RPMI7951 (cell line): ENCODE measurements at places on chromosomes 7 and 10. TPM values are rescaled to one million over a fixed set of nuclear protein-coding genes. Genes with fewer than 3 reads are reported as not detected.

DNA sequence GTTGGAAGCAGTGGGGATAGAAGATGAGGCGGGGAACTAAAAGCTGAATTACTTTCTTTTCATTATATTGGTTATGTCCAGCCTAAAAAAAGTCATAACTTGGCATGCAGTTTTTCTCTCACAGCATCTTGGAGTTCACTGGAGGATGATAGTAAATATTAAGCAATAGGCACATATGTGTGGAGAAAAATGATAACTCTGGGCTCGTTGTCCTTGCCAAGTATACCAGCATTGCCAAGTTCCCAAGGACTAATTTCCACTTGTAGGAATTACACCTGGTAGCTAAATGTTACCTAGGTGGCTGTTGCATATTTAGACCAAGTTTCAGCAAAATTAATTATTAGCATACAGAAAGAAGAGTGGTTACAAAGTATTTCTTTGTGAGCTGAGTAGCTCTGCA lies 1007.6 kb downstream of the ANKRD7 start:
- no peak for DNase-seq

GRCh38 chr7:150363872-150364271 lies 4.8 kb upstream of the REPIN1 start:
- DNase-seq: no peak

- no peak for DNase-seq
Observed at GRCh38 chr7:94178230-94178629, 174.1 kb upstream of the BET1 start.

GRCh38 chr10:3647074-3647473 lies 137.9 kb downstream of the KLF6 start:
- no peak for DNase-seq

- no peak for DNase-seq
Observed at GRCh38 chr7:101764221-101764620, 53.2 kb upstream of the CUX1 start.

GRCh38 chr7:103539875-103540274 lies 93.9 kb upstream of the SLC26A5 start:
- no peak for DNase-seq

DNA sequence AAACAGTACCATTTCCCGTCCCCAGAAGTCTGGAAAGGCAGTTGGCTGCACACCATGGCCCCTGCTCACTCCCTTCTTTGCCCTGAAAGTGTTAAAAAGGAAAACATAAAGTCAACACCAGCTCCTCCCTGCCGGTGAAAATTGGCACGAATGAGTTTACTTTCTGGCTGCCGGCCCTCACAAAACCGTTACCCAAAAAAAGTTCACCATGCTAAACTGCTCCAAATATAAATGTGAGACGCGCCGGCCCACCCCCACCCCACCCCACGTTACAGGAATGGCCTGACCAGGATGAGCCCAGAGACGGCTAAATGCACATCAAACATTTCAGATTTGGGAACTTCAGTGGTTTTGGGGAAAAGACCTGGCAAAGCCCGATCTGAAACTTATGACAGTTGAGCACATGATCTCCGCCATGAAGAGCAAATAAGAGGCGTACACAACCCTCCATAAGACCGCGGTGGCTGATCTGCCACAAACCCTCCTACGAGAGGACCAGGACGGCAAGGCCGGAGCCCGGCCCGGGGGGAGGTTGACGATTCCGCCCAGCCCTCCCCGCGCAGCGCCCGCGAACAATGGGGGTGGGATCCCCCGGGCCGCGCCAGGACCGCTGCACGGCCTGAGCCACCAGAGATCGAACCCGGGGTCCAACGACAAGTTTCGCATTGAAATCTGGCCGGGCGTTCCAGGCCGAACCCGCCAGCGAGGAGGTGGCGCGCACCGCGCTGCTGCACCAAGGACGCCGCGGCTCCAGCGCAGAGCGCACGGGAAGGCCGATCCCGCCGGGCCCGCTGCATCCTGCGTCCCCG lies 952 bp downstream of the DIP2C start:
- DNase-seq: peak; percentile 56

GRCh38 chr10:26969145-26969926 lies 108.6 kb upstream of the ABI1 start:
- DNase-seq: no peak

DNA sequence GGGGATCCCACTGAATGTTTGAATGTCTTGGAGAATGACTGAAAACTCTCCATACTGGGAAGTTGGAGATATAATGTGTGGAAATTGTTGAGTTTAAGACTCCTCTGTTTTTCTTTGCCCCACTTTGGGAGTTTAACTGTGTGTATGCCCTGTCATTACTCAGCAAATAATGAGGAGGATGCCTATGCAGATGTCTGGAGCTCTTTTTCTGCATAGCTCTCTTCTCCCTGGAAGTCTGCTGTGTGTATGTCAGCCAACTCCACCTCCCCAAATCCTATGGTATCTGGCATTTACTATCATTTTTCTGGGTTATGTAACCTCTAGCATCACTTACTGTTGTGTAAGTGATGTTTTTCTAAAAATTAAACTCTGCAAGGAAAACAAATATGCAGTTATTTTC lies 122.2 kb downstream of the ANKRD7 start:
- DNase-seq: no peak

GRCh38 chr7:27899601-27900000 lies 159.6 kb downstream of the TAX1BP1 start:
- no peak for DNase-seq

GRCh38 chr7:33039257-33039902 lies 23.2 kb downstream of the NT5C3A start:
- peak; percentile 50 for DNase-seq

DNA sequence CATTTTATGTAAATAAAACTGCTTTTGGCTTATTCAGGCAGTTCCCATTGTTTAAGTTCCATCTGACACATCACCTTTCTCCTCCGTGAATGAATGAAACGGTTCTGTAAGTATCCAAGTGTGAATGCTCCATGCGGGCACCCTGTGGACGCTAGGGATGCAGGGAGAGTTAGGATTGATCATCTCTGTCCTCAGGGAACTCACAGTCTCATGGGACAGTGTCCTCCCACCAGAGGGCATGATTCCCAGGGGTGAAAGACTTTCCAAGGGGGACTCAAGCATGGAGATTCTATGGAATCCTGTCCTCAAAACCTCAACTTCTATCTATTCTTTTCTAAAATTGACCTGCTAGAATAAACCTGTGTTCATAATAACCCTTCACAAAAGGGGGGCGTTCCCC lies 98.8 kb downstream of the HECW1 start:
- DNase-seq: peak; percentile 37

DNA sequence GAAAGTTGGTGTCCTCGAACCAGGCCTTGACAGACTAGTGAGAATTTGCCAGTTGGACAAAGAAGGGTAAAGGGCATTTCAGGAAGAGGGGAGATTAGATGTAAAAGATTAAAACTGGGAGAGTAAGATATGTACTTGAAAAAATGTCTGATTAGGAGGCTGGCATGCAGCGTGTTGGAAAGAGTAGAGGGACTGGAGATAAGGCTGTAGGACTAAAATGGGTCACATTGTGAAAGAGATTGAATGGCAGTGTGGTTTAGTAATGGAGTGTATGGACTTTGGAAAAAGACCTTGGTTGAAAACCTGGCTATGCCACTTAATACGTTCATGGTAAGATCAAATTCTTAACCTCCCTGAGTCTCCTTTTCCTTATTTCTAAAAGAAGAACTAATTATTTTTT lies 14.1 kb downstream of the CREM start:
- no peak for DNase-seq

GRCh38 chr7:107392830-107393229 lies 77.0 kb upstream of the GPR22 start:
- DNase-seq: no peak

DNA sequence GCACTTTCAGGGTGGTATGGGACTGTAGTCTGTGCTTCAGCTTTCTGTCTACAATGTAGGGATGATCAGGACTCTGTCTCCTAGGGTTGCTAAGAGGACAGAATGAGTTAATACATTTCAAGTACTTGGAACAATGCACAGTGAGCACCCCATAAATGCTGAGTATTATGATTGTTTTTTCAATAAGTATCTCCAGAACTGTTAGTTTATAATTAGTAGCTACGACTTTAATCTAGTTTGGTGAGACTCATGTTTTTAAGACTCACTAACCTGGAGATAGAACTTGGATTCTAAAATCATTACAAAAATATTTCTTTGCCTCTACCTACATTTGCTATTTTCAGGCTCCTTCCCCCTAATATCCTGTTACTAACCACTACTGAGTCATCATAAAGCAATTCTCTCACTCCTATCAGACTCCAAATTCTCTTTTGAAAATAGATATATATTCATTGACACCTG lies 95.3 kb downstream of the CPED1 start:
- DNase-seq: peak; percentile 36

DNA sequence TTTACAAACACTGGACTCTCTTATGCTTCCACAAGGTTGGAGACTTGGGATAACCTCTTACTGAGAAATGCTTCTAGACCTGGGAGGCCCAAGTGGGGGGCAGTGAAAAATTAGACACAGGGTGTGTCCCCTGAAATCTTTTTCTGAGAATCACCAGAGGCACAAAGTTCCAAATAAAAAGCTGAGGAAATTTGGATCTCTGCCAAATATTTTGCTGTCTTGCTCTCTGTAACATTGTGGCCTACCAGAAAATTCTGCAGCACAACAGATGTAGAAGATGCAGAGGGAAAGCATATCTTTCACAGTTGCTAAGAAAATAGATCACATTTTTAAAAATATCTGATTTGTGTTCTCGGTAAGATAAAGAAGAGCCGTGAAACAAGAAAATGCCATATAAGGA lies 849.4 kb downstream of the CCSER2 start:
- DNase-seq: no peak

DNA sequence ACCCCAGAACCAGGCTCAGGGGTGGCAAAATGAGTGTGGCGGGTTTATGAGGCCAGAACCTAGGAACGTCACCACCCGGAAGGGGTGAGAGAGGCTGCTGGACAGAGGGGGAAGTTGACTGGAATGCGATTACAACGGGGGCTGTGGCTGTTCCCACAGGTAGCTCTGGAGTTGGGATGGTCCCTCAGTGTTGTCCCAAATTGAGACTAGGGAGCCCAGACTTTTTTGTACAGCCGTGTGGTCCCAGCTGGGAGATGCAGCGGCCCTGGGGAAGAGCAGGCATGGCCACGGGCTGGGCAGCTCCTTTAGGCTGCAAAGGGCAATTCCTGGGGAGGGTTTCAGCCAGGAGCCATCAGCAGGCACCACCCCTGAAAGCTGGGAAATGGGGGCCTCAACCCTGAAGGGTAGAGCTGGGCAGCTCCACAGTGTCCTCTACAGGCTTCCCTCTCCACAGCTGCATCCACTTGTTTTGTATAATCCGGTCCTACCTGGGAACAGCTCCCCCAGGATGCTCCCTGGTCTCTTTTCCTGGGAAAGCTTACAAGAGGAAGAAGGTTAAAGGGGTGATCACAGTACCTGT lies 11.0 kb upstream of the GDF10 start:
- no peak for DNase-seq

DNA sequence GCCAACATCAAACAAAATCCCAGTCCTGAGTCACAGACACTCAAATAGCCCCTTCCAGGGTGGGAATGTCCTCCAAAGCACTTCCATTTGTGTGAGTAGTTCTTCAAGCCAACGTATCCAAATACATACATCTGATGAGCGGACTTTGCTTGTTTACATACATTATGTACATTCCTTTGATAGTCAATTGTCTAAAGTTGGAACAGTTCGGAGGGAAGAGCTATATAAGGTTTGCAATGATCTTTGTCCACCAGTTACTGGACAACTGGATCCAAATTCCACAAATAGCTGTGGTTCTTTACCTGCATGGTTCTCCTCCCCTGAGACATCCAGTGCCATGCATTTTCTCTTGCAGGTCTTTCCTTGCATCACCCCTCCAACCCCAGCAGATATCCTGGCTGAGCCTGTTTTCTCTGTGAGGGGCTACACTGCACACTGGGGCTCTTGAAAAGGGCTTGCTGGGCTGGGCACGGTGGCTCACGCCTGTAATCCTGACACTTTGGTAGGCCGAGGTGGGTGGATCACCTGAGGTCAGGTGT lies 4.7 kb upstream of the MGMT start:
- DNase-seq: no peak

- DNase-seq: no peak
Observed at GRCh38 chr10:109851616-109852474, 71.5 kb downstream of the XPNPEP1 start.

- DNase-seq: no peak
Observed at GRCh38 chr7:80794631-80795573, 123.9 kb downstream of the SEMA3C start.

DNA sequence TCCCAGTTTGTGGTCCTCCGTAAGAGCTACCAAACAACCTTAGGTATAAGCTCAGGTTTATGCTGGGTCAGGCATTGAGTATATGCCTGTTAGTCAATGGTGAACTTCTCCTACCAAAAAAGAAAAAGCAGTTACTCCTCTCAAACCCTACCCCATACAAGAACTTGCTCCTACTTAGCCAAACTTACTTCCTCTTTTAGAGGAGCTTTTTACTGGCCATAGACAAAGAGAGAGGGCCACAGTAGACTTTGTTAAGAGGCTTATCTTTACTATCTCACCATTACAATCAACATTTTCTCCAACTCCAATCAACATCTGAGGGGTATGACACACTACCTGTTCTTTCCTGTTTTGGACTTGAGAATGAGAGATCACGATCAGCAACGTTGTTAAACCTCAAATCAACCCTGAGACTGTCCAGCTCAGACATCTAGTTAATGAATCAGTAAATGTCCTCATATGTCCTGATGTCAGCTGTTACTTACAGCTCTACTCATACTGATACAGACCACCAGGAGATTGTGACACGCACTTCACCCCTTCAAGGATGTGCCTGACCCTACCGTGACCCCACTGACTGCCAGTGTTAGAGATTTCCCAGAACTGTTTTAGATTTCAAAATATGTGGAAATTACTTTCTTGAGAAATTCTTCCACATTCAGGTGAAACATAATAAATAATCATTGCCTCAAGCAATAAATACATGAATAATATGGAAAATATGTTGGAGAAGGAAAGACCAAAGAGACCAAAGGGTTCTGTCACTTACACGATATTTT lies 18.4 kb upstream of the CCDC71L start:
- peak; percentile 65 for DNase-seq

GRCh38 chr10:1731592-1731991 lies 5.7 kb downstream of the ADARB2 start:
- no peak for DNase-seq

DNA sequence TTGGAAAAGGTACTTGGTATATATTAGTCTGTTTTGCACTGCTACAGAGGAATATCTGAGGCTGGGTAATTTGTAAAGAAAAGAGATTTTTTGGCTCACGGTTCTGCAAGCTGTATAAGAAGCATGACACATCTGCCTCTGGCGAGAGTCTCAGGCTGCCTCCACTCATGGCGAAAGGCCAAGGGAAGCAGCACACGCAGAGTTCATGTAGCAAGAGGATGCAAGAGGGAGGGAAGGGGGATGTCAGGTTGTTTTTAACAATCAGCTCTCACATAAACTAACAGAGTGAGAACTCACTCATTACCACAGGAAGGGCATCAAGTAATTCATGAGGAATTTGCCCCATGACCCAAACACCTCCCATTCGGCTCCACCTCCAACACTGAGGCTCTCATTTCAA lies 484.8 kb upstream of the DPP6 start:
- DNase-seq: peak; percentile 36

GRCh38 chr7:2104107-2104710 lies 128.5 kb downstream of the MAD1L1 start:
- no peak for DNase-seq

Gene HDAC9
- total RNA-seq: 15.5 and 21.1 TPM in 2 replicates

Gene ELFN1
- total RNA-seq: 0.39 and 0.48 TPM in 2 replicates

Gene OR2A12
- not detected in 2 replicates for total RNA-seq

Gene PRLHR
- total RNA-seq: not detected in 2 replicates

Gene UCMA
- total RNA-seq: not detected in 2 replicates

Gene ARL4A
- total RNA-seq: 37.9 and 39.9 TPM in 2 replicates

Gene IL6
- 11.4 and 14.3 TPM in 2 replicates for total RNA-seq

Gene PAPSS2
- 119 and 147 TPM in 2 replicates for total RNA-seq

Gene ALOX5
- 0.10 TPM in 1 of 2 replicates, not detected in the other for total RNA-seq

Gene HOXA5
- total RNA-seq: 4.7 and 5.6 TPM in 2 replicates

Gene SDK1
- total RNA-seq: 0.68 and 3.1 TPM in 2 replicates

Gene ST8SIA6
- not detected in 2 replicates for total RNA-seq
